ENCODE measurements at places on chromosomes 6 and 20.

- DNase-seq: peak; percentile 50
Observed at GRCh38 chr6:170291271-170292110, 613 bp upstream of the DLL1 start.

DNA sequence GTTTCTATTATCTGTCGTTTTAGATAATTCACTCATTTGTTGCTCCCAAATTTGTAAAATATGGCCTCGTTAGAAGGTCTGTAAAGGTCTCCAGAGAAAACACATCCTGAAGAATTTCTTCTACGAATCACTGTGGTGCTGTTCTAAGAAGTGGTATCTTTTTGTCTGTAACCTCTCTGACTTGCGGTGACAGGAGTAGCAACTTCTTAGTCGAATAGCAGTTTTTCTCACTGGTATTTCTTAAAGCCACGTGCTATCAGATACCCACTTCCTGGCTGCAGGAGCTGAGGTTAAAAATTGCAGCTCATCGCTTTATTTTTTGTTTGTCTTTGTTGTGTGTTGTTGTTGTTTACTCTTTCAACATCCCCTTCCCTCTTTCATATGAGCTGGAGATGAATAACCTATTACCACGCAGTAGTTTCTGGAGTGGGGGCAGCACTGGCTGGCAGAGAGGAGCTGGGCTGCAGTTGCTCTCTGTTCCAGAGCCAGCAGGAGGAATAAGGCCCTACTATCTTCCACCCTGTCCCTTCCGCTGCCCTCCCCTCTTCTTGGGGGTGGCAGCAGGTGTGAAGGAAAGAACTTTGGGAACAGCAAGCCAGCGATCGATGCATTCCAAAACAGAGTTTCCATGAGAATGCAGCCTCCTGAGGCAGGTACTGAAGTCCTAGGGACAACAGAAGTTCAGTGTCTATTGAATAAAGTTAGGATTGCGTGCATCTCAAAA is 64.7 kb downstream of the C6orf118 start:
- no peak for DNase-seq

- no peak for DNase-seq
Observed at GRCh38 chr6:7765575-7766325, 39.9 kb downstream of the BMP6 start.

- DNase-seq: no peak
Observed at GRCh38 chr20:24420567-24420966, 48.9 kb upstream of the SYNDIG1 start.

- no peak for DNase-seq
Observed at GRCh38 chr20:35515949-35516645, 13.4 kb downstream of the C20orf173 start.

DNA sequence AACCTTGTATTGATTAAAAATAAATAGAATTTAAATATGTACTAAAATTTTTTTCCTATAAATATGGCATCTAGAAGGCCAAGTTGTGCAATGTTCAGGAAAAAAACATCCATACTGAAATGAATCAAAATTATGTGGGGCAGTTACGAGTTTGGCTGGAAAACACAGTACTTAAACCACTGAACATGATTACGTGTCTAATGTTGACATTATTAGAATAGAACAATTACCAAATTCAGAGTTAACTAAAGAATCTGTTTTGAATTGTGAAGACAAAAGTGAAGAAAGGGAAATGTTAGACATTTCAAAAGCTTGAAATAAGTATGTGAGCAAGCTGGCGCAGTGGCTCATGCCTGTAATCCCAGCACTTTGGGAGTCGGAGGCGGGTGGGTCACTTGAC is 57.2 kb downstream of the KLHL31 start:
- DNase-seq: no peak

GRCh38 chr6:63509652-63510352 is 62.5 kb upstream of the LOC128125822 start:
- no peak for DNase-seq

- DNase-seq: no peak
Observed at GRCh38 chr6:161108916-161109315, 117.3 kb downstream of the MAP3K4 start.

DNA sequence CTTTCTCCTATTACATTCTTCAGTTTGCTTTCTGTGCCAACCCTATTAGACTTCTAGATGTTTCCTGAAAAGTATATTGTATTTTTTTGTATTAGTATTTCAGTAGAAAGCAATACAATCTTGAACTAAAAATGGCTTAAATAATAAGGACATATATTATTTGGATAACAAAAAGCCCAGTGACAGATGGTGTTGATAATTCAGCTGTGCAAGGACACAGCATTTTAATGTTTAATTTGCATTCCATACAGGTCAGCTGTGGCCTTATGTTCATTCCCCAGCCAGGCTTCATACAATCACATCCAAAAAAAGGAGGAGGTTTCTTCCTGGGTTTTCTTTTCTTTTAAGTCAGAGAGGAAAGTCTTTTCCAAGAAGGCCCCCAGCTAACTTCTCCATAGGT is 236.9 kb downstream of the CD109 start:
- DNase-seq: no peak

GRCh38 chr20:4112481-4113421 is 97.4 kb upstream of the RNF24 start:
- no peak for DNase-seq

DNA sequence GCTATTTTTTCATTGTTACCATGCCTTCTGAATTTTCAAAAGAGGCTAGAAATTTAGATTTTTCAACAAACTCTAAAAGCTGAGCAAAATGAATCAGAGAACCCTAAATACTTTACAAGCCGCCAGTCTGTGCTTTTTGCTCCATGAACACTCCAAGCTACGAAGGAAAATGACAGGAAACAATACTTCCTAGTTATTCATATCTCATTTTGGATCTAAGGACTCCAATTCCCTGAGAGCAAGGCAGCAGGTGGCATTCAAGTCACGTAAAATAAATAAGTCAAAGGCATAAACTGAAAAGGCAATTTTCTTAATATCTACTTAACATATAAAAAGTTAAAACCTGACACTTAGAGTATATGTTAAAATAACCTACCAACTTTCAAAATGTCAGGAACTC is 50.6 kb downstream of the PDSS2 start:
- no peak for DNase-seq

DNA sequence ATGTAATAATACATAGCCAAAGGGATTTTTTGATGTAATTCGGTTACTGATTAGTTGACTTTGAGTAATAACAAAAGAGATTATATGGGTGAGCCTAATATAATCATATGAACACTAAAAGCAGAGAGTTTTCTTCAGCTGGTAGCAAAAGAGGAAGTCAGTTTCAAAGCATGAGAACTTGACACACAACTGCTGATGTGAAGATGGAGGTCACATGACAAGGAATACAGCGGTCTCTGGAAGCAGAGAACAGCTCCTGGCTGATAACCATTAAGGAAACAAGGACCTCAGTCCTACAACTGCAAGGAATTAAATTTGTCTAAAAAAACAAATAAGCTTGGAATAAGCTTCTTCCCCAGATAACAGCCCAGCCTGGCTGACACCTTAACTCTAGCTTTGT is 154.5 kb upstream of the PRND start:
- no peak for DNase-seq

DNA sequence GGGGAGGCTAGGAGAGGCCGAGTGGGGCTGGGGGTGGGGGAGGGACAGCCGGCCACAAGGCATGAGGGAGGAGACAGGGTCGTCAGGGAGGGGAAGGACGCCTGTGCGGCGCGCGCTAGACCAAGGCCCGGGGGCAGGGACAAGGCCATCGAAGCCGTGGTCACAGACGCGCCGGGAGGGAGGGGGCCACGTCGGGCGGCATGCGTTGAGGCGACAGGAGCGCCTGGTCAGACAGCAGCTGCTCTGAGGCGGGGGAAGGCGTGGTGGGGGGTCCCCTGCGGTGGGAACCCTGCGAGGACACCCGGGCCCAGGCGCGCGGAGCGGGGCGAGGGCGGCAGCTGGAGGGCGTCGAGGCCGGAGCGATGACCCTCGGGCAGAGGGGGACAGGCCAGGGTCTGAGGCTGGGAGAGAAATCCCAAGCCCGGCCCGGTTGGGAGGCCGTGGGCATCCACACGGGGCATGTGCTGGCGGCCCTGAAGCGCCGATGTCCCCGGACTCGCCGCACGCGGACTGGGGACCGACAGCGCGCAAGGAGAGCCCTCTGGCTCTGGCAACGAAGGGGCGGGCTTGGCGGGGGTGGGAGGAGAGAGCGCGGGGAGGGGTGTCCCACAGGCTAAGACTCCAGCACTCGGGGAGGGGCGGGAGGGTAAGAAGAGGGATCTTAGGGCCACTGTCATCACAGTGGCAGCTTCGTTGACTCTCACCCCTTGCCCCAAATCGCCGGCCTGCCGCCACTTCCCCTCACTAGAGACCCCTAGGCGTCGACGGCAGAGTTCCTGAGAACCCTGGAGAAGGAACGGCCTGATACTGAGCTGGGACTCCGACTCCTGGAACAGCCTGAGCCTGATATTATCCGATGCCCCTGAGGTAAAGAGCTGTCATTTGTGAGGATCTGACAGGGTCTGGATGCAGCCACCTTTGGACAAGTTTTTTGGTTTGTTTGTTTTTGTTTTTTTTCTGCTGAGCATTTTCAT is 5.0 kb downstream of the TMEM239 start:
- no peak for DNase-seq

- DNase-seq: no peak
Observed at GRCh38 chr6:70059039-70059719, 192.8 kb downstream of the COL19A1 start.

DNA sequence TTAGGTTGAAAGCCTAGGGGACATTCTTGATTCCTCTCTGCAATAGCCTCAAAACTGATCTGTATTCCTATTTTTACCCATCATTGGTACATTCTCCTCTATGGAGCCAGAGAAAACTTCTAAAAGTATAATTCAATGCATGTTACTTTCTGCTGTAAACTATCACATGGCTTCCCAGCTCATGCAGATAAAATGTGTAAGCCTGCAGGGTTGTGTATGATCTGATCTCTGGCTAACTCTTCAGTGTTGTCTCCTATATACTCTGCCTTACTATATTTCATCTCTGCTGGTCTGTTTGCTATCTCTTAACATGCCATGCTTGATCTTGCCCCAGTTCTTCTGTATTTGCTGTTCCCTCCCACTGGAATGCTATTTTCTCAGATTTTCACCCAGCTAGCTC is 323.3 kb upstream of the RSPO3 start:
- no peak for DNase-seq

DNA sequence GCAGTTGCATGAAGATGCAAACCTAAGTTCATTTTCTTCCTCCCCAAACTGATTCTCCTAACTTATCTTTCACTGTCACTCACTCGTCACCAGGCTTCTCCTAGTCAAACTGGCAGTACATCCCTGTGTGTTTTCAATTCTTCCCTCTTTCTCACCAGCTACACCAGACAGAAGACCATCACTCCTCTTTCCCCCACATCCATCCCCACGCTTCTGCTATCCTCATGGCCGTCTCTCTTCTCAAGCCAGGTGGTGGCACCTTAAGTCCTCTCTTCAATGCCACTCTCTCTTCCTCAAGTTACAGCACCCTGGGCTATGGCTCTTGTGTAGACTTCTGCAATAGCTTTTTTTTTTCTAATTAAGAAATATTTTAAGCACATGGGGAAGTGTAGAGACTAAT is 14.4 kb upstream of the TREM2 start:
- DNase-seq: no peak

DNA sequence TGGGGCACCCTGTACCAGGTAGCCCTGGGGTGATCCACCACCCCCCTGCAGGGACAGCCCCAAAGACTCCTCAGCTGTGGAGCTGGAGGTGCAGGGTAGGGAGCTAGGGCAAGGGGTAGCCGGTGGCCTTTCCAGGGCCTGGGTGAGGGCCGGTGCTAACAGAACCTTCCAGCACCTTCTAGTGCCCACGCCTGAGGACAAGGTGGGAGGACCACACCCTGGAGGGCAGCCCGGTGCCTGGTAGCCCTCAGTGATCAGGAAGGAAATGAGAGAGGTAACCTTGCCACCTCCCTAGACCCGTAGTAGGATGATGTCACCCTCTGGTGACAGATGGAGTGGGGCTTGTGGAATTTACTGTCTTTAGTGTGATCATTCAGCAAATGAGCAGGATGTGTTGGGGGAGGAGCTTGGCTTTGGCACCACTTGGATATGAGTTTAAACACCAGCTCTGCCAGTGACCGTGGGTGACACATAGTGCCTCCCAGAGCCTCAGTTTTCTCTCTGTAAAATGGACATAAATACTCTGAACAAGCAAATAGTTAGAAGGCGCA is 187.7 kb downstream of the NFATC2 start:
- no peak for DNase-seq

GRCh38 chr6:131778169-131778568 is 29.7 kb upstream of the ENPP1 start:
- no peak for DNase-seq

- no peak for DNase-seq
Observed at GRCh38 chr20:41784209-41784958, 166.2 kb upstream of the CHD6 start.

- no peak for DNase-seq
Observed at GRCh38 chr6:7833751-7834070, 76.9 kb downstream of the TXNDC5 start.

DNA sequence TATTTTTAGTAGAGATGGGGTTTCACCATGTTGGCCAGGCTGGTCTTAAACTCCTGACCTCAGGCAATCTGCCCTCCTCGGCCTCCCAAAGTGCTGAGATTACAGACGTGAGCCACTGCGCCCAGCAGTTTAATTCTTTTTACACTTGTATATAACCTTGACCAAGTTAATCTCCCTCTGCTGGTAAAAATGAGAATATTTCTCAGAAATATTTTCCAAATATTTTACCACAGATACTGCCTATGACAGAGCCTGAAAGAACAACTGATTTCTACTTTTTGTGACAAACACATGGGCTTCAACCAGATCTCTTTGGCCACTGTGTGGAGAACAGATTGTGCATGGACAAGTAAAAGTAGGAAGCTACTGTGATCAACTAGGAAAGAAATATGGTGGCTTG is 21.2 kb upstream of the NHSL1 start:
- no peak for DNase-seq

DNA sequence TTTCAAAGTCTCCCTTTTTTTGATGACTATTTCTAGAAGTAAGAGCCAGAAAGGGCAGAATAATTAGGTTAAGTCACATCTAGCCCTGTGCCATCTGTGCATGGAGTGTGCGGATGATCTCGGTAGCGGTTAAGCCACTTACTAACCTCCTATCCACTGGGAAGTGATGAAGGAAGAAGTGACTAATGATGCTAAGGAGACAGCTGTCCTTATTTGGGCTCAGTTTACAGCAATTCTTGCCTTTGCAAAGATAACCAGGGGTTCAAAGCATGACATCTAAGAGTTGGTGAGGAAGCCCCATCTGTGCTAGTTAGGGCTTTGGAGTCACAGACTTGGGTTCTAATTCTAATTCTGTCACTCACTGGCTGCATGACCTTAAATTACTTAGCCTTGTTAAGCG is 62.4 kb upstream of the RREB1 start:
- no peak for DNase-seq

DNA sequence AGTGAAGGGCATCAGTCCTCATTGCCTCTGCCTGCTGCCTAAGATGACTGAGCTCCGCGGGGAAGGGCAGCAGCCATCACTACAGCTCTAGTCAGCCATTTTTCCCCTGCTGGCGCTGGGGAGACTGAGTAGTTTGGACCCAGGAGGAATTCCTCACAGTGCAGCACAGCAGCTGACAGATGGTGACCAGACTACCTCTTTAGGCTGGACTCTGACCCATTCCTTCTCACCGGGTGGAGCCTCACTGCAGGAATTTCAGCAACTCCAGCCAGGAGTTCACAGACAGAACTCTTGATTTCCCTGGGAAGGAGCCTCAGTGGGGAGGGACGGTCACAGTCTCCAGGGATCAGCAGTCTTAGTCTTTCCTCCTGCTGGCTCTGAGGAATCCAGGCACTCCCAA is 492.0 kb upstream of the MMS22L start:
- DNase-seq: no peak

- DNase-seq: no peak
Observed at GRCh38 chr6:2900221-2900807, 2.8 kb downstream of the SERPINB9 start.

Measured in anterior cingulate cortex (tissue), 58 donors.